Activated CD4-positive, alpha-beta T cell treated with anti-CD3 and anti-CD28 coated beads, Interleukin-2, amount 50 U/mL, for 24 hours (primary cell): ENCODE measurements at places on chromosomes 2 and 18.
A peak's percentile ranks its signal among the peaks of the same experiment; 100 is the strongest.

- peak; percentile 76 for DNase-seq
Measured at GRCh38 chr2:84946204-84947009, 24.6 kb upstream of the KCMF1 start.

DNA sequence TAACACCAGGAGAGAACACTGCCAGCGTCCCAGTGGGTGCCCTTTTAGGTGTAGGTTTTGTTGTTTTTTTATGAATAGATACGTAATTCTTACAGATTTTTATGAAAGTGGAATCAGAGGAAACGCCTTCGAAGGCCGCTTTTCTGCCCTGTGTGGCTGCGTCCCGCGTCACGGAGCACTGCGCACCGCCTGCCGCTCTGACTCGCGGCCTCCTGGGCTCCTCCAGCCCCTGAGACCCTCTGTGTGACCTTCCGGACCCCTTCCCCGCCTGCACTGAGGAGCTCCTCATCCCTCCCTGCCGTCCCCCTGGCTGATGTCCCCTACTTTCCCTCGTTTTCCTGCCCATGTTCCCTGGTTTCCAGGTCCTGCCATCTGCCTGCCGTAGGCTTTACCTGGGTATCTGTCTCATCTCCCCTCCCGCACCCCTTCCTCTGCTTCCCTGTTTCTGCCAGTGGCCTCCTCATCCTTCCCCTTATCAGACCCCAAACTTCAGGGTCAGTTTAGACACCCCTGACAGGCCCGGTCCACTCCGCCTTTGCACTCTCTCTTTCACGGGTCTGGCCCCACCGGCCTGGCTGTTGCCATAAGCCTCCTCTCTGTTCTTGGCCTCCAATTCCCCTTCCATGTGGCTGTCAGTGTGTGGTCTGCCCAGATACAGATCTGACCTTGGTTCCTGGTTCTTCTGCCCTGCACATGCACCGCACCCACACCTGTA is 32.7 kb downstream of the PDIA6 start:
- no peak for DNase-seq

DNA sequence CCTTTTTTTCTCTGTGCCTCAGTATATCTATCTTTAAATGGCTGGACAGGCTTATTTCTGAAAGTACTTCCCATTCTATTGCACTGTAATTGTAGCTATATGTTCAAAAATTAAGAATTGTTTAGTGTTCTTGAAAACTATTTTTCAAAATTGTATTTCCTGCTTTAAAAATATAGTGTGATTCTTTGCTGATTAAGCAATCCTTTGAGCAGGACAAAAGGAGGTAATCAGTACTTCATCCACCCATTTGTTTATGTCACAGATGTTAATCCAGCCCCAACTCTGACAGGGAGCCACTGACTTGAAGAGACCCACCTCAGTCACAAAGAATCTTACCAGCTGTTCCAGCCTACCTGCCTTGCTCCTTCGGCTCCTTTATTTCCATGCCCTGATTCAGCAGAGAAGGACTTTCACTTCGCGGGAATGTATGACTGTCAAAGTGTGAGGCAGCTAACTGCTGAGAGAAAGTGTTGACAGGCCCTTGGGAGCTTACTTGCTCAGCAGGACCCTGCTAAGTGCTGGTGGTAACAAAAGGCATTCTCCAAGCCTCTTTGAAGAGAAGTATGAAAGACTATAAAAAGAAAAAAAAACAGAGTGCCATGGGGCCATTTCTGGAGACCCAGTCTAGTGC is 393.3 kb upstream of the CYRIA start:
- DNase-seq: no peak

GRCh38 chr2:1750933-1751766 is 6.8 kb upstream of the PXDN start:
- no peak for DNase-seq

DNA sequence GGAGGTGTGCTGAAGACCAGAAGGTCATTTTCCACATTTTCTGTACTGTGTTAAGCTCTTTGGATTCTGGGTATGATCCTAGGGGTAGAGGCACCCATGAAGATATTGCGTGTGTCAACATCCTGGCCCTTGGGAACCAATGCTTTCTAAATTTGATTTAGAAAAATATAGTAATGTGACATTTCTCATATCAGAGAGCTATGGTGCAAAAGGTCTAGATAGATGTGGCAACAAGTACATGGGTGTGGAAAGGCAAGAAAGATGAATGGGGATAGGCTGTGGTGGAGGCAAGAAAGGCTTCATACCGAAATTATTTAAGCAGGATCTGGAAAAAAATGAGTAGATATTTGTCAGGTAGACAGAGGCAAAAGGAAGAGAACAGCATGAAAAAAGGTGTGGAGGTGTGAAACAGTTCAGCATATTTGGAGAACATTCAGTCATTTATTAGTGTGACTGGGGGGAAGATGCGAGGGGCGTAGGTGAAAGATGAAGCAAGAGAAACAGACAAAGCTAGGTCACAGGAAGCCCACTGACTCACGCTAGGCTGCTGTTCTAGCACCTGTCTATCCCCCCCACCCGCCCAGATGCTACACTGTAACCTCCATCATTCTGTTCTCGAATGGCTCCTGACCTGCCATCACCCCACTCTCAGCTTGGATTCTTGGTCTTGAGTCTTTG is 11.7 kb downstream of the DOK1 start:
- no peak for DNase-seq

- no peak for DNase-seq
Measured at GRCh38 chr2:157874997-157875640, 1.0 kb downstream of the ACVR1 start.

GRCh38 chr2:69456950-69457445 is 19.8 kb upstream of the NFU1 start:
- DNase-seq: no peak

DNA sequence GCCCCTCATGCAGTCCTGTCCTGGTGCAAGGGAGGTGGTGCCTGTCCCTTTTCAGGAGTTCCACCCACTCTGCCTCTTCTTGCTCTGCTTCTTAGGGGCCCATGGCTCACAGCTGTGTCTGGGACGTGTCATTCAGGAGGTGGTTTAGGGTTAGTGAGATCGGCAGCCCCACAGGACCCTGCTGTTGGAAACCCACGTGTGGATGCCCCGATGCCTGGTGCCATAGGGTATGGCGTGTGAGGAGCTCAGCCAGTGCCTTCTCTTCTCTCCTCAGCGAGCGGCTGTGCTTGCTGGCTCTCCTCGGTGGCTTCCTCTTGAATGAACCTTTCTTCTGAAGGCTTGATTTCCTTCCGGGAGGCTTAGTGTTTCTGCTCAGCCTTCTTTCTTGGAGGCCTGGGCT is 55.2 kb downstream of the LDLRAD4 start:
- no peak for DNase-seq

- no peak for DNase-seq
Measured at GRCh38 chr18:10142496-10143160, 228.8 kb downstream of the VAPA start.

GRCh38 chr2:226127682-226128081 is 671.9 kb downstream of the IRS1 start:
- no peak for DNase-seq

DNA sequence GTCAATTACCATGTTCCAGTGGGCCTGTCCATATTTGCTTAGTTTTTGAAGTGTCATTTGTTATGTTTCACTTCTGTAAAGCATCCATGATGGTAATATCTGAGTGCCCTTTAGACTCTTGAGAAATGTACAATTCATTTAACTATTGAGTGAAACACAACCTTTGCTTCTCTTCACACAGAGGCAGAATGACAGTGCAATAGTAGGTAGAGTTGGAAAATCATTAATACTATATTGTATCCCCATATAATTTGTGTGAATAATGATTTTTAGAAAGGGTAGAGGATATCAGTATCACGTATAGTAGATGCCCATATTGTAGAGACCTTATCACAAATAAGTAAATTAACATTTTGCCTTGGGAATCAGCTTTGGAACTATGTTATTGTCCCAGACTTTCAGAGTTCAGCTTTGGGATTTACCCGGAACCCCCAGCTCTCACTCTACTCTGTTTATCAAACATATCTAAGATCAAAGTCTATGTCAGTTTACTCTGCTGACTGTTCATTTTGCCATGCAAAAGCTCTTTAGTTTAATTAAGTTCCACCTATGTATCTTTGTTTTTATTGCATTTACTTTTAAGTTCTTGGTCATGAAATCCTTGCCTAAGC is 172.7 kb upstream of the NOL4 start:
- no peak for DNase-seq

DNA sequence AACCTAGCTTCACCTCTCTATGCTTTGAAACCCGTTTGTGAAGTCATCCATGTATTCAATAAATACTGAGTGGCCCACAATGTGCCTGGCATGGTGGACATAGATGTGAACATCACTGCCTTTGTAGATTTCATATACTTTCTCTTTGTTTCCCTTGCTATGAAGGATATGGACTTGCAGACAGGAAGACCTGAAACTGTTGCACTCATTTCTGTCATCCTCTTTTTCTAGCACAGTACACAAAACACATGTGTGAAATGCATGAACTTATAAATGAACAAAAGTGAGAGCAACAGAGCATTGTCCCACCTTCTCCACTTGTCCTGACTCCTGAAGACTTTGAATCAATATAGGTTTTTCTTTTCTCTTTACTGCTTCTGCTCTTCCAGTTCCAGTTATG is 249.4 kb upstream of the LINC00305 start:
- DNase-seq: no peak

DNA sequence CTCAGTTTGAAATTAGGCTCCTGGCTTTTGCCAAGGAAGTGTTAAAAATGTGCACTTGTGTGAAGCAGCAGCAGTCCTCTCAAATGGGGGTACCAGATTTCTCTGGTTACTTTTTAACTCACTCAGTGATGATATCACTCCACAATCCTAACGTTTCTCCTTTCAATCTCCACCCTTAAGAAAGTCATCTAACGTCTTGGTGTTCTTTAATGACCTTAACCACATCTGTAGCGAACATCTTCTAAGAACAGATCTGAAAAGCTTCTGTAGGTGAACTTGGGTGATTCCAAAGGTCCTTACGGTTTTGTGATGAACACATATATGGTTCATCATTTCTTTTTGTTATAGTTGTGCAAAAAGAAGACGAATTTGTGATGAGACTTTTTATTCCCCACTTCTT is 73.2 kb downstream of the DOCK10 start:
- DNase-seq: no peak

DNA sequence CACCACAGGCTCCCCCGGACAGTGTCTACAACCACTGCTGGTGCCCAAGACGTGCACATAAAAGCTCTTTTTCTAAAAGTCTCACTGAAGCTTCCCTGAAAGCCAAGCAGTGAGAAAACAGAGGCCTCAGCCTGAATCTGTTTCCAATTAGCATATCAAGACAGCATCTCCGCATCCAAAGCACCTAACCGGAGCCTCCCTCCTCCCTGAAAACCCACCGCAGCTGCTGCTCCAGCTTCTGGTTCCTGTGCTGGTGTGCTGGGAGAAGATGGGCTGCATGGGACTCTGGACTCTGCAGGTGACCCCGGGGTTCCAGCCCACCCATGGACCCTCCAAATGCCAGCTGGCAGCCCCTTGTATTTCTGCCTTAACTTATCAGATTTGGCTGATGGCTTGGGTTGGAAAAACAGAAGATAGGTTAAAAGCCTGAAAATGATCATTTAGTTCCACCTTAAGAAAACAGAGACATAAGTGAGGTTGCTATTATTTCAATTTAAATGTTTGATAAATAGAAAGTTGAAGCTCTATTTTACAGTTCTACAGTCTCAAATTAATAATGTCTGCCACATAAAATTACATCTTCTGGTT is 103.3 kb downstream of the TMEM18 start:
- DNase-seq: no peak

- DNase-seq: no peak
Measured at GRCh38 chr2:55965966-55966365, 42.4 kb upstream of the EFEMP1 start.

DNA sequence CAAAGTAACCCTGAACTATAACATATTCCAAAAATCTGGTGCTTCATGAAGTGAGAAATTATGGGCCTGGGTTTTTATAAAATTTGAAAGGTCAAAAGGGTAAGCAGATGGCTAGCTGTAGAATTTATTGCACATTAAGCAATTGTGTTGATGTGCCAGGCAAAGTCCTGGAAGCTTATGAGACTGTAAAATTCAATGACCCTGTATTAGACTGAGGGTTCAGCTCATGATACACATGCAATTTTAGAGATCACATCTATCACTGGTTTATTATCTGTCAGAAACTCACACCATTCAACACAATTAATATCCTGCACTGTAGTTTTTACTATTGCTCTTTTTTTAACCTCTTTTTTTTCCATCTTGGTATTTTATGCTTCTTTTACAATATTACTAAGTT is 1162.6 kb upstream of the SLC39A10 start:
- no peak for DNase-seq

DNA sequence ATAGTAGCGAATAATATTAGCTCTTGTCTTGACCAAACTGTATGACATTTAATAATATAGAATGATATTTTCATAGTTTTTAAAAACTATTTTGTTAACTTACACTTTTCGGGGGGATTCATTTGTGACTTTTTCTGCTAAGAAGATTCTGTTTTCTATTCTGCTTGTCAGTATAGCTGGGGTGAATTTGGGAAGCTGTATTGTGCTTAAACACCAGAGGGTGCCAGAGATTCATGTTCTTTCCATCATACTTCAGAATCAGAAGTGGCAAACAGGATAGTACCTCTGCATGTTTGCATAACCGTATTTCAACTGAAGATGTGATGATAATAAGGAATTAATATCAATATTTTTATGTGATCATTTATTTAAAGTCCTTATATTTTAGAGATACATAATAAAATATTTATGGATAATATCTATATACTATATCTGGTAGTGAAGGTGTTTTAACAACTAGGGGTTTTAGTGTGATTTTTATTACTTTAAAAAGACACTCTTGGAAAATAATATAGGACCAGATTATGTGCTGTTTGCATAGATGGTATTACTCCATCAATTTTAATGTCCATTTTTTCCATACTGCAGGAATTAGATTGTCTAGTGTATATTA is 81.0 kb downstream of the TAF4B start:
- DNase-seq: no peak

GRCh38 chr2:2636813-2637212 is 305.7 kb upstream of the MYT1L start:
- DNase-seq: no peak

- no peak for DNase-seq
Measured at GRCh38 chr2:182655750-182656149, 60.3 kb upstream of the DNAJC10 start.

GRCh38 chr2:221851531-221852045 is 279.5 kb upstream of the EPHA4 start:
- no peak for DNase-seq

DNA sequence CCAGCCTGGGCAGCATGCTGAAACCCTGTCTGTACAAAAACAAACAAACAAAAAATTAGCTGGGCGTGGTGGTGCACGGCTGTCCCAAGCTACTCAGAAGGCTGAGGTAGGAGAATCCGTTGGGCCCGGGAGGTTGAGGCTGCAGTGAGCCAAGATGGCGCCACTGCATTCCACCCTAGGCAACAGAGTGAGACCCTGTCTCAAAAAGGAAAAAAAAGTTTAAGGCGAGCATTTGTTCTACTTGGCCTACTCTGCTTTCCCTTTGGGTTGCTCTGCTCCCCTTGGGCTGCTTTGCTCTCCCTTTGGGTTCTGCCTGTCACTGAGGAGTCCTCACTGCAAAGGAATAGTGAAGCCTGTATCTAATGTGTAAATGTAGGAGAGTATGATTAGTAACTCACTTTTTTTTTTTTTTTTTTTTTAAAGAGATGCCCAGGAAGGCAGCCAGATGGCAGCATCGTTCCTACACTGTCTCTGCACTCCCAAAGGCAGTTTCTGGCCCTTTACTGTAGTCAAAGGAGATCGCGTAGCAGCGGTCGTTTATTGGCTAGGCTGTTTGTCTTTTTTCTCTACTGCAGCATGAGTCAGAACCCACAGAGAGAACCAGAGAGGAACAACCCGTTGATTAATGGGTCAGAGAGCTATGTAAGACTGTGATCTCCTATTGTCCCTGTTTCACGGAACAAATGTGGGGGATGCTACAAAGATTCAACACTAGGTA is 118.3 kb upstream of the CWC22 start:
- peak; percentile 33 for DNase-seq

- DNase-seq: no peak
Measured at GRCh38 chr2:20599001-20599600, 51.8 kb downstream of the HS1BP3 start.
